ENCODE measurements at places on chromosomes 12 and 14.

DNA sequence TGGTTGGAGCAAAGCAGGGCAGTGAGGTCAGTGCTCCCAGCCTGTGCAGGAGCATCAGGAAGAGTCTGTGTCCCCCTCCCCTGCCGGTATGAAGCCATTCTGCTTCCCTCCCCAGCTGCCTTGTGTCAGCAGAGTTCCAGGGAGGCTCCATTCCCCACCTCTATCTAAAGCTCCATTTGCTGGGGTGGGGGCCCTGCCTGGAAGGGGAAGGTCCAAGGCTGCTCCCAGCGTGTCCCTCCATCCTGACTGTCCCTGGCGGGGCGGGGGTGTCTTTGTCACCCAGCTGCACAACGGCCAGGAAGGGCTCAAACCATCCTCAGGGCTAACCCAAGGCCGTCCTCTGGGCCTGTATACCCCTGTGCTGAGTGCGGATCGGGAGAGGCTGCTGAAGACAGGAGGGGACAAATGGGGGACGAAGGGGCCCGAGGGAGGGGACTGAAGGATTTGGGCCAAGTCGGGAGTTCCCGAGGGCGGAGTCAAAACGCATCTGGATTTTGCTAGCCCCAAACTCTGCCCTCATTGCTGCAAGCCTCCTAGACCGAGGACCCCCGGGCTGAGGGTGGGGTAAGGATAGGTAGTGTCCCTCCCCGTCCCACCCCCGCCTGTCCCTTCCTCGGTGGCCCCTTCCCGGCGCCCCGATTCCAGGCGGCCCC lies 748 bp upstream of the ACVRL1 start:
- DNase-seq = no peak

GRCh38 chr12:124684971-124685688 lies 117.7 kb upstream of the NCOR2 start:
- DNase-seq = no peak

- DNase-seq = peak; percentile 29
These were observed 28.9 kb upstream of the MAPKAPK5 start for GRCh38 chr12:111812881-111813741.

DNA sequence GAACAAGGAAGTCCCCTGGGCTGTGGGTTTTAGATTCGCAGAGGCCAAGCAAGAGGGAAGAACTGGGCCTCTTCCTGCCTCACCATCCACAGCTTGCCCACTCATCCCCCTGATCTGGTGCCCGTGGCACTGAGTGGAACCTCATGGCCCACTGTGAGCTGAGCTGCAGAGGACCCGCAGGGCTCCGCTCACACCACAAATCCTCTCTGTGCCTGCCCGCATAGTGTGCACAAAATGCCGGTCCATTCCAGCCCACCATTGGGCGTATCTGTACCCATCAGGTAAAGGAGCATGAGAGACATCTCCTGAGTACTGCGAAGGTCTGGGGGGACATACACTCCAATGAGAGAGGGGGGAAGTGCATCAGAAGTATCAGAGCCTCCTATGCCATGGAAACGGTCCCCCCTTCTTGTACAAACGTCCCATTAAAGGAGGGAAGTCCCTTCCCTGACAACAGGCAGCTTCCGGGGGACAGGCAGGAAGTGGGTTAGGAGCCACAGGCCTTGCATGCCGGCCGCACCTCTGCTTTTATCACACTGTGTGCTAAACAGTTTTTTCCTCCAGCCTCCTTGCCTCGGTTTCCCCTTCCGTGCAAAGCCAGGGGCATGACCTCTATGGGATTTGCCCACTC lies 309.4 kb upstream of the DIO3 start:
- no peak for DNase-seq

- no peak for DNase-seq
These were observed 214.4 kb downstream of the TBX5 start for GRCh38 chr12:114191581-114191980.

DNA sequence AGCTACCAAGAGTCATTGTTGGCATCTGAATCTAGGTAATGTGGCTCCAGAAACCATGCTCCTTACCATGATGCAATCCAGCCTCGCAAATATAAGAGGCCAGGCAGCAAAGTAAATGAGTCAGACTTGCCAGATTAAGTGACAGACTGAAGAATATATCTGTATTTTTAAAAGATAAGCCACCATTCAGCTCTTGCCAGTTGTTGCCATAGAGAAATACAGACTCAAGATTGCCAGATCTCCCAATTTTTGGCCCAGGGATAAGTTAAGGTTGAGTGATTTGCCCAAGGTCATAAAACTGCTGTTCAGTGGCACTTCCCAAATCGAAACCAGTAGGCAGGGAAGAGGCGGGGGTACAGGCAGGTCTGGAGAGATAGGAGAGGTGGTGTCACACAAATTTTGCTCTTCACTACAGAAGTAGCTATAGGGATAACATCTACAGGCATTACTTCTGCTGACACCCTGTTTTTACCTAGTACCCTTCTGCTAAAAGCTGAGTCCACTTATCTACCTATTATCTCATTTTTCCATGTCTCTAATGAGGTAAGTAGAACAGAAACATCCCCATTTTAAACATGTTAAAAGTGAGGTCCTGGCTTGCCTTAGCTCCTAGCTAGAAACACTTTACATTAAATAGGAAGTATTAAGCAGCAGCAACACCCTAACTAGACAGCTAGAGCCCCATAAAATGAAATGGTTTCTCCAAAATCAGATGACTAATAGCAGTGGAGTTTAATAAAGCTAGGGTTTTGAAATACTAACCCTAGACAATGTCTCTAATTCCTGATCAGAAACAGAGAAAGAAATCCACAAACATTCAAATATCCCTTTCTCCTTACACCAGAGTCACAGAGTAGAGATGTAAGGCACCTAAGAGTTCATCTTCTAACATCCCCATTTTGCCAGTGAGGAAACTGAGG lies 19.5 kb downstream of the DCAF5 start:
- no peak for DNase-seq

DNA sequence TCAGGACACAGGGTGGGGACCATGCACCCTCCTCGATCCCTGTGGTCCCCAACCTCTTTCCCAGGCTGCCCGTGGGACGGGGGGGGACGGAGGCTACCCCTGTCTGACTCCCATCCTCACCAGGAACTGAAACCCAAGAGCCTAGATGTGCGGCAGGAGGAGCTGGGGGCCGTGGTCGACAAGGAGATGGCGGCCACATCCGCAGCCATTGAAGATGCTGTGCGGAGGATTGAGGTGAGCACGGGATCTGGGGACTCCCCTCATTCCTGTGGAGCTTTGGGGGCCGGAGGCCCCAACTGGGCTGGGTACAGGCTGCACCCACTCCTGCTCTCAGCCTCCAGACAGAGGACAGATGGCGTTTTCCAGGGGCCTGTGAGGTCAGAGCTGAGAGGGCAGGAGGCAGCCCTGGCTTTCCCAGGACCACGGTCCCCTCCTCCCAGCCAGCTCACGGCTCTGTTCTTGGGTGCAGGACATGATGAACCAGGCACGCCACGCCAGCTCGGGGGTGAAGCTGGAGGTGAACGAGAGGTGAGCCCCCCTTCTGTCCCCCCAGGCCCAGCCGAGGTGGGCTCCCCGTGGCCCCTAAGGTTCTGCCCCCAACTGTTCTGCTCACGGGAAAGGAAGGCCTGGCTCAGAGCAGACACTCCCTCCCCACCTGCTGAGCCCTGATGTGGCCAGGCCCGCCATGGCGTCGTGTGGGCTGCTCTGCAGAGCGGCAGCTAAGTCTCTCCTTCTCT lies 24.2 kb downstream of the HIP1R start:
- DNase-seq = no peak

DNA sequence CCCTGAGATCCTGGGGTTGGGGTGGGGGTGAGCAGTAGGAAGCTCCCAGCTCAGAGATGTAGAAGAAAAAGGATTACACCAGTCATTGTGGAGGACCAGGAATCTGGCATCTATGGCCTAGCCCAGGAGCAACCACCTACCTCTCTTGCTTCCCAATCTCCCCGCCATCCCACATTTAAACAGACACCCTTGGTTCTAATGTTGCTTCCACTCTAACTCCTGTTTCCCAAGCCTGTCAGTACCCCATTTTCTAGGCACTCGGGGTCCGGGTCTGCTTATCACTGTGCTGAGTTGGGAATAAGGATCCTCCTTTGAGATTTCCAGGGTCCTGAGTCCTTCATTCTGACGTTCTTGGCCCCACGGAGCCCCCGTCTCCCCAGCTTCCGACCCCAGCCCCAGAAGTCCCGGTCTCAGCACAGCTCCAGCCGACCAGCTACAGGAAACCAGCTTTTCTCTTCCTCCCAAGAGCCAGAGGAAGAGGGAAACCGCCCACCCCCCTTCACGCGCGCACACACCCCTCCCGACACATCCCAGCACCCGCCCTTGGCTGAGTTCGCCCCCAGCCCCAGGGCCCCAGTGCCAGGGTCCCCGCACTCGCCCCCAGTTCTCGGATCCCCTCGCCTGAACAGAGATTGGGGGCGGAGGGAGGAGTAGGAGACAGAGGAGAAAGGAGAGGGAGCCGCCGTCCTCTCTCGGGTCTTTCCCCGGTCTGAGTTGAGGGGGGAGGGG lies 1.2 kb downstream of the ITGA5 start:
- DNase-seq = no peak

DNA sequence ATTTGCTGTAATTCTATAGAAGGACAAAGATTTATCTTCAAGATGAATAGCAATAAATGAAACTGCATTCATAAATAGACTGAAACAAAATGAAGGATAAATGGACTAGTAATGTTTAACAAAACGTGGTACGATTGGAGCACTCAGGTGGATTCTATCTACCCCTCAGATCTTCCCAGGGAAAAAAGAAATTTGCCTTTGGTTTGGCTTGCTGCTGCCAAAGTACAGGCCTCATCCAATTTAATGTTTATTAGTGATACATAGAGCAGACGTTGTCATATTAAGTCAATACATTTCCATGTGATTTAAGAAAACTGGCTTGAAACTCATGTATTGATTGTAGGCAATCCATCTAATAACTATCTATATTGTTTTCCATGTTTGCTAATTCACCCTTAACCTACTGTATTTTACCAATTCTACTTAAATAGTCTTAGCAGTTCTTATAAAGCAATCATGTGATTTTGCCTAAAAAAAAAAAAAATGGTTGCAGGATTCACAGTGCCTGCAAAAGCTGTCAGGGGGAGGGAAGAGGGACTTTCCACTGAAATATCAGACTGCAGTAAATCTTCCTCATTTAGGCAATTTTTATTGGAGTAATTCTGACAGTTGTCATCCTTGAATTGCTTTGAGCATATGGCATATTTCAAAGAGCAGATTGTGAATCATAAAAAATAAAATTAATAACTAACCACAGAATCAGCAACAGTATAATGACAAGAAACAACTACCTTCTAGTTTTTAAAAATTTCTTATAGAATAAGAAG lies 242.2 kb upstream of the NPAS3 start:
- DNase-seq = no peak

DNA sequence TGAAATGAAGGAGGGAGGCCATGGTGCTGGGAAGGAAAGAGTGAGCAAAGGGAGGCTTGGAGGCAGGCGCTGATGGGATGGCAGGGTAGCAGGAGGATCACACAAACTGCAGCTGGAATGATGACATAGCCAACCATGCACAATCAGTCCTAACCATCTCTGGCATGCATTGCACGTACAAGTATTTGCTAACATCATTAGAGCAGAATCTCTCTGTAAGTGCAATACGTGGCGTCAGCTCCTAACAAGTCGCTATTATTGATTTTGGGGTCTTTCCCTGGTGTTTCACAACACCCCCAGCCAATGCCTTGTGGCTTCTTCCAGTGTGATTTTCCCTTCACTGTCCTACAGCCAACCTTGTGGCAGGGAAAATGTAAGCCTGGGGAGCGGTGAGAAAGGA lies 18.5 kb downstream of the BDKRB1 start:
- DNase-seq = no peak

DNA sequence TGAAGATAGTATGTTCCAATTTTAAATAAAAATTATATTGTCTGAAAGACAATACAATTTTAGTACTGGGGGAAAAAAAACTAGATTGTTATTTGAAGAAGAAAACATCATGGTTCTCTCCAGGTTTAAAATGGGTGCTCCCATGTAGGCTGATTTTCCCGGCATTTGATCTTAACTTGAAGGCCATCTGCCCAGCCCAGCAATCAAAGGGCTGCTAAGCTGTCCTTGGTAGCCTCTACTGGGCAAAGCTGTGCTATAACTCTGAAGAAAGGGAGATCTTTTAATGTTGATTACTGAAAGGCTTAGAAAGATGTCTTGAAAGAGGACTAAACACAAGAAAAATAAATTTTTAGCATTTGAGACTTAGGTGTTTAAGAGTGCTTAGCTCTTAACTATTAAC lies 41.4 kb downstream of the CBX5 start:
- no peak for DNase-seq

DNA sequence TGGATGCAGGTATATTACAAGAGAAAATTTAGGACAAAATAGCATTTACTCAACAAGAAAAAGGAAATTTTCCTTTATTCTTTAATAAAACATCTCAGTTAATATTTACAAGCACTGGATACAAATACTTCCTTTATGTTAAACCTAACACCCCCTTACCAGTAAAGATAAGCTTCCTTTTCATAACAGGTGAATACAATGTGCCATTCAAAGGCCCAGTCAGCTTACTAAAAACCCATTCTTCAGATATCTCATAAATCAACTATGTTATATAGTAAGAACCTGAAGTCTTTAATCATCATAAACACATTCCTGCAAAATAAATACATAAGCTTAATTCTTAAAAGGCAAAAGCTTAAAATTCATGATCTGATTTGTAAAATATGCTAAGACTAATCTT lies 52.6 kb downstream of the LRP6 start:
- DNase-seq = no peak

GRCh38 chr12:45536284-45536683 lies 193.2 kb upstream of the ARID2 start:
- no peak for DNase-seq

GRCh38 chr12:2691345-2692071 lies 103.3 kb upstream of the FKBP4 start:
- DNase-seq = peak; percentile 12

DNA sequence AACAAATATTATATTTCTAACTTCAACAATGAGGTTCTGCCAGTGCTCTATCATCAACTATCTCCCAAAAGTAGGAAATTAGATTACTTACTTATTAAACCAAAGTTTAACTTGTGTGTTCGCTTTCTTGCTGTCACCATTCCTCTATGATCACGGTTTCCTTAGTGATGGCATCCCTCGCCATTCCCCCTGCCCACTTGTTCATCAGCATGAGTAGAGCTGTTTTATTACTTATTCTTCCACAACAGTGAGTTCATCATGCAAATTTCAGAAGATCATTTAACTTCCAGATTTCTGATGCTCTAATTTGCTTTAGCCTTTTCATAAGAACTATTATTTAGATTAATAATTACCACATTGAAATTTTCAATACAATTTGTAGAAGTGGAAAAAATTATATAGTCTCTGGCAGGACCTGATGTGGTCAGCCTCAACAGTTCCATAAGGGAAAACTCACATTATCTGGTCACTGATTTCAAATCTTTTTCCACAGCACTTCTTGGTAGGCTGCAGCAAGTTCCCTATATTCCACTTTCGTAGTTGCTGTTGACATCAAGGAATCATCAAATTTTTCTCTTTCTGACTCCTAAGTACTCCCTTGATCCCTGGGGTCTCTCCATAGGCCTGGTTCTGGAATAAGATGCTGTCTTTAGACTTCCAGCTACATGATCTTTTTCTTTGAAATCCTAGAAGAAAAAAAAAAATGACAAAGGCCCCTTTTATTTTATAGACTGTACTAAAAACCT lies 174.6 kb downstream of the RASSF9 start:
- no peak for DNase-seq

- DNase-seq = no peak
These were observed 217.3 kb upstream of the CCDC196 start for GRCh38 chr14:66268802-66269334.

GRCh38 chr12:6834254-6834653 lies 6.0 kb downstream of the P3H3 start:
- no peak for DNase-seq

Measured in stimulated activated CD8-positive, alpha-beta memory T cell treated with anti-CD3 and anti-CD28 coated beads, Interleukin-7, amount 100 ng/mL, for 4 hours (primary cell).